Fibroblast of lung (primary cell): ENCODE measurements at places on chromosomes 11 and 22. TPM values are rescaled to one million over a fixed set of nuclear protein-coding genes. Genes with fewer than 3 reads are reported as not detected.

The PRDM11 gene
- 3.9 and 4.0 TPM in 2 replicates for total RNA-seq

The CCDC86 gene
- 7.2 and 7.4 TPM in 2 replicates for total RNA-seq

The INSC gene
- 0.77 and 8.3 TPM in 2 replicates for total RNA-seq

The TREH gene
- total RNA-seq = not detected in 2 replicates

The OR5D18 gene
- total RNA-seq = not detected in 2 replicates

The NCF4 gene
- not detected in 2 replicates for total RNA-seq

The PRODH gene
- 0.26 TPM in 1 of 2 replicates, not detected in the other for total RNA-seq

The DRG1 gene
- 73.2 and 78.8 TPM in 2 replicates for total RNA-seq

The P2RY2 gene
- under 0.01 and 0.17 TPM in 2 replicates for total RNA-seq

The DEUP1 gene
- total RNA-seq = under 0.01 TPM in 1 of 2 replicates, not detected in the other

The STX5 gene
- 40.3 and 44.9 TPM in 2 replicates for total RNA-seq

The CFAP300 gene
- total RNA-seq = 6.4 and 7.9 TPM in 2 replicates

The UBQLNL gene
- under 0.01 and 0.17 TPM in 2 replicates for total RNA-seq

The IFITM1 gene
- total RNA-seq = 21.1 and 41.6 TPM in 2 replicates

The GAB4 gene
- not detected in 2 replicates for total RNA-seq

The PDE2A gene
- total RNA-seq = 0.50 and 0.77 TPM in 2 replicates
